Calu3 (cell line): ENCODE measurements at places on chromosomes 6 and 20.

- peak; percentile 94 for DNase-seq
- peak overlapping the region; percentile 88 for H3K4me3 ChIP-seq
- H3K36me3 ChIP-seq, result peaks cover 100% of the 10 kb centered on the region
- peak overlapping the region; percentile 97 for H3K27ac ChIP-seq
- H3K27me3 ChIP-seq, result no peaks in the 10 kb centered on the region
Measured at GRCh38 chr20:57698116-57698866, 11.5 kb downstream of the PMEPA1 start.

DNA sequence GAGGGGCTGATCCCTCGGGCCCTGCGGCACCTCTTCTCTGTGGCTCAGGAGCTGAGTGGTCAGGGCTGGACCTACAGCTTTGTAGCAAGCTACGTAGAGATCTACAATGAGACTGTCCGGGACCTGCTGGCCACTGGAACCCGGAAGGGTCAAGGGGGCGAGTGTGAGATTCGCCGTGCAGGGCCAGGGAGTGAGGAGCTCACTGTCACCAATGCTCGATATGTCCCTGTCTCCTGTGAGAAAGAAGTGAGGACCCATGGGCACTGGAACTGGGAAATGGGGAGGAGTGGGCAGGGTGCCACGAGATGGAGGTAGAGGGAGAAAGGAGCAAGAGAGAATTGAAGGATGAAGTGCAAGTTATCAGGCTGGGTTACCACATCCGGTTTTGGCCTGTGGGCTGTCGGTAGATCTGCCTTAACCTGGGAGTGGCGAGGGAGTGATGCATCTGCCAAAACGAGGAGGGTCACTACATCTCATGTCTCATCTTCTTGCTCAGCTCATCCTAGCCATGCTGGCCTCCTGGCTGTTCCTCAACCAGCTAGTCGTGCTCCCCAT lies 5.4 kb upstream of the PHF1 start:
- H3K4me3 ChIP-seq, result no peak overlapping the region
- H3K36me3 ChIP-seq, result peaks cover 79% of the 10 kb centered on the region
- peak overlapping the region; percentile 7 for H3K27ac ChIP-seq
- H3K4me1 ChIP-seq, result peaks cover 10% of the 10 kb centered on the region
- DNase-seq, result no peak

DNA sequence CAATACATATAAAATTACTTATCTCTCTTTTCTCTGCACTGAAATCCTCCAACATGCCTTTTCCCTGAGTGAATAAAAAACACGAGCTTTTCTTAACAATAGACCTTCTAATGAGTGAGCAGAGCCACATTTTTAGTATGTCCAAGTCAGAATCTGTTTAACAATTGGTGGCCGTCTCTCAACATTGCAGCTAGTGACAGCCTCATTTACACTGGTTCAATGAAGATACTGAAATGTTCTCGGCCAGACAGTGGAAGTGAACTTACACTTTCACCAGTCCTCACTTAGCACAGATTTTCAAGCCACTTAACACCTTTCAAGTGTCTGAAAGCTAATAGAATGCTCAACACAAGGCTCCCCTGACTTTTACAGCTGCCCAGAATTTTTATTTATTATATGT lies 767.1 kb downstream of the KIF16B start:
- H3K27me3 ChIP-seq, result no peaks in the 10 kb centered on the region
- no peak overlapping the region for H3K4me3 ChIP-seq
- H3K4me1 ChIP-seq, result no peaks in the 10 kb centered on the region
- H3K36me3 ChIP-seq, result no peaks in the 10 kb centered on the region

- H3K36me3 ChIP-seq, result peaks cover 6% of the 10 kb centered on the region
- peak overlapping the region; percentile 65 for H3K4me3 ChIP-seq
- peaks cover 35% of the 10 kb centered on the region for H3K4me1 ChIP-seq
- DNase-seq, result no peak
- H3K27me3 ChIP-seq, result no peaks in the 10 kb centered on the region
- peak overlapping the region; percentile 84 for H3K27ac ChIP-seq
Measured at GRCh38 chr6:142819603-142820337, 125.2 kb downstream of the HIVEP2 start.

DNA sequence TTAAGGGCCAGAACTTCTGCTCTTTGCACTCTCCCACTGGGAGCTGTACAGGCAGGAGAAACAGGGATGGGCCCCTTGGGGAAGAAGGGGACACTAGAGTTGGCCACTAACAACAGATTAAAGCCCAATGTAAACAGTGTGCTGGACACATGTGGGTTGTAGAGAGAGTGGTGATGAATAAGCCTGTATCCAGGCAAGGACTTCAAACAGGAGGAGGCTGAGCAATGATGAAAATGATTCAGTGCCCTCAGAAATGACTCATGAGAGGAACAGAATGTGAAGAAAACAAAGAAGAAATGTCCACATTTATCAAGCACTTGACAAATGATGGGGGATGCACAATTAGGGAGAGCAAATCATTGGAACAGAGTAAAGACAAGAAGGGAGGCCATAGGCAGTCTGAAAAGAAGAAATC lies 242.3 kb downstream of the TBX18 start:
- no peak for DNase-seq
- H3K4me1 ChIP-seq, result peaks cover 18% of the 10 kb centered on the region
- no peak overlapping the region for H3K4me3 ChIP-seq
- H3K27ac ChIP-seq, result no peak overlapping the region
- no peaks in the 10 kb centered on the region for H3K36me3 ChIP-seq
- H3K27me3 ChIP-seq, result no peaks in the 10 kb centered on the region

DNA sequence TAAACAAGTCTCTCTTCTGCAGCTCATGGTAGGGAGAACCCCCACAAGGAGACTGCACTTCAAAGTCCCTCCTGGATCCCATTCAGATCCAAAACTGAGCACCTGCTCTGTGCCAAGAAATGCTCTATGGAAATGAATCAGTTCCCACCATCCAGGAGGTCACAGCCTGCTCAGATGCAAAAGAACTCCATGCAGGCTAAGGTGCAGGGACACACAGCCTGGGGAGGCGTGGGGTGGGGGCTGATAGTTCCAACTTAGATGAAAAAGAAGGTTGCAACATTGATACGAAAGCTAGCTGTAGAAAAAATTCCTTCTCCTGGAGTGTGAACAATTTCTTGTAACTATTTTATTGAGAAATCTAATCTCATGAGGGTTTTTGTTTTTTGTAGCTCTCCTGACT lies 111.0 kb upstream of the TMEM170B start:
- H3K27ac ChIP-seq, result no peak overlapping the region
- DNase-seq, result no peak
- H3K4me1 ChIP-seq, result peaks cover 39% of the 10 kb centered on the region
- H3K27me3 ChIP-seq, result no peaks in the 10 kb centered on the region
- no peak overlapping the region for H3K4me3 ChIP-seq

- peaks cover 5% of the 10 kb centered on the region for H3K36me3 ChIP-seq
- H3K4me3 ChIP-seq, result no peak overlapping the region
- no peaks in the 10 kb centered on the region for H3K27me3 ChIP-seq
- peaks cover 36% of the 10 kb centered on the region for H3K4me1 ChIP-seq
- no peak for DNase-seq
- H3K27ac ChIP-seq, result no peak overlapping the region
Measured at GRCh38 chr6:128127650-128128049, 226.8 kb upstream of the THEMIS start.

- no peaks in the 10 kb centered on the region for H3K36me3 ChIP-seq
- H3K27me3 ChIP-seq, result no peaks in the 10 kb centered on the region
- no peak overlapping the region for H3K27ac ChIP-seq
- H3K4me1 ChIP-seq, result no peaks in the 10 kb centered on the region
Measured at GRCh38 chr20:24868396-24868927, 80.6 kb upstream of the CST7 start.

- no peaks in the 10 kb centered on the region for H3K27me3 ChIP-seq
- no peak for DNase-seq
- H3K4me3 ChIP-seq, result no peak overlapping the region
- no peaks in the 10 kb centered on the region for H3K36me3 ChIP-seq
- H3K4me1 ChIP-seq, result no peaks in the 10 kb centered on the region
- H3K27ac ChIP-seq, result no peak overlapping the region
Measured at GRCh38 chr6:55473722-55474121, 105.3 kb downstream of the HMGCLL1 start.

DNA sequence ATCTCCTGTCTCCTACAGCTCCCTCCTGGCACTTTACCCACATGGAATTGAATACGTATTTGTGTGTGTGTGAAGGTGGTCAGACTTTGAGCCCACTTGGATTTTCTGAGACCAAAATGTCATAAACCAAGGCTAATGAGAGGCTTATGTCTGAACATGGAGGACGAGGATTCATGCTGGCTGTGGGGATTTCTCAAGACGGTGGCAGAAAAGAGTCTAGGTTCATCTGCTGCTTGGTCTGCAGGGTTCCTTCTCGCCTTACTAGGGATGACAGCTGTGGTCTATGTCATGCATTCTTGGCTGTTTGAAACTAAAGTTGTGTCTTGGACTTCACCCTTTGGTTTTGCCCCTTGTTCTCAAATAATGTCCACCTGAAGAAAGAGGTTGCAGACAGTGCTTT lies 58.6 kb downstream of the FAM120B start:
- no peaks in the 10 kb centered on the region for H3K4me1 ChIP-seq
- no peak overlapping the region for H3K4me3 ChIP-seq
- peaks cover 14% of the 10 kb centered on the region for H3K36me3 ChIP-seq
- DNase-seq, result no peak

DNA sequence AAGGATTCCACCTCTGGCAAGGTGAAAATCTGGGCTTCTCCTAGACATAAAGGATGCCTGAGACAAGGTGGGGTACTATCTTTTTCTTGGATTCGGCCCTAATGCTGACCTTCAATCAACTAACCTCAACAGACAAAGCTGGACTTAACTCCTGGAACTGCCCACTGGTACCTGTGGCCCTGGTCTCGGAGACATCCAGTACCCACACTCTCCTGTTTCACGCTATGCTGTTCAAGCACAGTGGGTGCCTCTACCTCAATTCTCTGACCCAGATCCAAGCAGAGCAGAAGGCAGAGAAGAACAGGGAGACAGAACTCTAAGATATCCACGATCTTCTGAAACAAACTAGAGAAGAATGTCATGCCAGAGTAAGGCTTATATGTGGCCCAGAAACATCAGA lies 189.8 kb upstream of the FOXQ1 start:
- no peaks in the 10 kb centered on the region for H3K36me3 ChIP-seq
- no peaks in the 10 kb centered on the region for H3K27me3 ChIP-seq
- DNase-seq, result no peak
- H3K27ac ChIP-seq, result no peak overlapping the region
- H3K4me1 ChIP-seq, result peaks cover 26% of the 10 kb centered on the region

- H3K4me1 ChIP-seq, result peaks cover 13% of the 10 kb centered on the region
- no peak overlapping the region for H3K27ac ChIP-seq
- H3K27me3 ChIP-seq, result peaks cover 99% of the 10 kb centered on the region
- H3K4me3 ChIP-seq, result no peak overlapping the region
- no peak for DNase-seq
Measured at GRCh38 chr20:46488451-46488850, 24.9 kb downstream of the ZNF334 start.

DNA sequence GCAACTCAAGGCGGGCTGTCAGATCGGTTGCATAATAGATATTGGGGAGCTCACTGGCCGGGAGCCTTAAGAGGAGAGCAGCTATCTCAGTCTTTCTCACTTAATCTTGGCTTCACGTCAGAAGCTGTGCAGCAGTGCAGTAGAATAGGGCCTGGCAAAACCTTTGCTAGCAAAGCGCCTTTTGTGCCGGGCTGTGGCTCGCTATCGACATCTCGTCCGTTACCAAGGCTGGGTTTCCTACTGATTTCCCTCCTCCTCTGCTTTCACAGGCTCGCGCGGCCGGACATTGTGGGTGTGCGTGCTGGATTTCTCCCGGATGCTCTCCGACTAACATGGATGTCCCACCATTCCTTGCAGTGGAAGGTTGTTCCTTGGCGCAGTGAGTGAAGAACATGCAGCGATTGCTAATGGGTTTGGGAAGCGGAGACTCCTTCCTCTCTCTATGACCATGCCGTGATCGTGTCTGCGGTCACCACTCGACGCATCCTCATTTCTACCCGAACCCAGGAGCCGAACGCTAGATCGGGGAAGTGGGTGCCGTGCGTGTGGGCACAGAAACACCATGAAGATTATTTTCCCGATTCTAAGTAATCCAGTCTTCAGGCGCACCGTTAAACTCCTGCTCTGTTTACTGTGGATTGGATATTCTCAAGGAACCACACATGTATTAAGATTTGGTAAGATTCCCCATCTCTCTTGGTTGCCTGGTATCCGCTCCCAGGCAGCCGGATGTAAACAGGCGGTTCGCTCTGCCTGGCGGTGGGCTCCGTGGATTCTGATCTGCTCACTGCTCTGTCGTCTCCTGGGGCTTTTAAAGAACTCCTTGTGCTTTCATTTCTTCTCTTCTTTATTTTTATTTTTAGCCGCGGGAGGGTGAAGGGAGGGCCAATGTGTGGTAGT lies 5.5 kb downstream of the GRIK2 start:
- no peak overlapping the region for H3K27ac ChIP-seq
- no peaks in the 10 kb centered on the region for H3K4me1 ChIP-seq

DNA sequence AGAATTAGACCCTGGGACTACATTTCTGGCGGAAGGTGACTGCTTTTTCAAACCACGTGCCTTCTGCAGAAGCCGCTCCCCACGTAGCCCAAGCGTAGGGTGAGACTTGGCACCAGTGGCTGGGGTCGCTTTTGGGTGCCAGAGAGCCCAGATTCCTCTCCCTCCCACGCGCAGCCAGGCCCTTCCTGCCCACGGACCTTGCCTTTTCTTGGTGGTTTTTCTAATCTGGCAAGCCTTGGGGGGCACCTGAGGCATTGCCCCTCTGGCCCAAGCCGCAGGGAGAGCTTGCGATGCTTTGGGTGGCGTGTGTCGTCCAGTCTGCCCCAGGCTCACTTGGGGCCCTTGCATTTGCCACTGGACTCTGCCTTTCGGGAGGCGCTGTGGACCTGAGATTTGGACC lies 3.3 kb downstream of the SLCO4A1 start:
- H3K27ac ChIP-seq, result no peak overlapping the region
- H3K36me3 ChIP-seq, result peaks cover 49% of the 10 kb centered on the region
- no peaks in the 10 kb centered on the region for H3K27me3 ChIP-seq

- H3K27ac ChIP-seq, result no peak overlapping the region
- peak; percentile 64 for DNase-seq
- no peak overlapping the region for H3K4me3 ChIP-seq
- peaks cover 81% of the 10 kb centered on the region for H3K27me3 ChIP-seq
- no peaks in the 10 kb centered on the region for H3K36me3 ChIP-seq
- H3K4me1 ChIP-seq, result no peaks in the 10 kb centered on the region
Measured at GRCh38 chr20:61886721-61887595, 178.7 kb downstream of the TAF4 start.

DNA sequence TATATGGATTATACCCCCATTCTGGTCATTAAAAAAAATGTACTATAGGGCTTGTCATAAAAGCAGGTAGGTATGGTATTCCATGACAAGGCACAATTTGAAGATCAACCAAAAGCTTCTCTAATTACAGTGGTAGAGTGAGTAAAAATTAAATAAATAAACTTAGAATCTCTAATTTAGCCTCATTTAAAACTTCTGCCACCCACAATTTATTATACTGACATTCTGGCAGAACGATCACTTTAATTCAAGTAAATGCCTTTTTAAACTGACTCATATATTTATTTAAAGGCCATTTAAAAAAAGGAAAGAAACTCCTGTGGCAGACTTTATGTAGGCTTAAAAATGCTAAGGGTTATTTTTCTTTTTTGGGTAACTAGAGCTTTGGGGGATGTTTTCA lies 68.3 kb upstream of the PHACTR2 start:
- no peaks in the 10 kb centered on the region for H3K4me1 ChIP-seq
- no peak overlapping the region for H3K27ac ChIP-seq
- no peaks in the 10 kb centered on the region for H3K27me3 ChIP-seq
- DNase-seq, result no peak
